ENCODE measurements at places on chromosomes 3 and 15.

- peak; percentile 70 for DNase-seq
Measured at GRCh38 chr3:12479919-12480427, 4.3 kb upstream of the TSEN2 start.

GRCh38 chr3:194941956-194942511, 256.4 kb downstream of the FAM43A start:
- peak; percentile 20 for DNase-seq

DNA sequence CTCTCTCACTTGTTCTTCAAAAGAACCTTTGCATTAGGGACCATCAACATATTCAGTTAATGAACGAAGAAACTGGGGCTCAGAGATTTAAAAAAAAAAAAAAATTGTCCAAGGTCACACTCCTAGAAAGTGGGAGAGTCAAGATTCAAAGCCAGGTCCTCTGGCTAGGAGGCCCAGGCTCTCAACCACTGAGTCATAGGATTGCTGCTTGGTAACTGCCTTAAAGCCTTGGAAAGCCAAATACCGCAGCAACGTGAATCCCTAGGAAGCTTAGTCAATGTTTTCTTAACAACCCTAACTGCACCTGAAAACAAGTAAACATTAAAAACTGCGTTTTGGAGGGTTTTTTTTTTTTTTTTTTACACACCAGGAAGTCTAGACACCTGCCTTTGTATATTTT, 156.8 kb downstream of the WNT5A start:
- peak; percentile 87 for DNase-seq

DNA sequence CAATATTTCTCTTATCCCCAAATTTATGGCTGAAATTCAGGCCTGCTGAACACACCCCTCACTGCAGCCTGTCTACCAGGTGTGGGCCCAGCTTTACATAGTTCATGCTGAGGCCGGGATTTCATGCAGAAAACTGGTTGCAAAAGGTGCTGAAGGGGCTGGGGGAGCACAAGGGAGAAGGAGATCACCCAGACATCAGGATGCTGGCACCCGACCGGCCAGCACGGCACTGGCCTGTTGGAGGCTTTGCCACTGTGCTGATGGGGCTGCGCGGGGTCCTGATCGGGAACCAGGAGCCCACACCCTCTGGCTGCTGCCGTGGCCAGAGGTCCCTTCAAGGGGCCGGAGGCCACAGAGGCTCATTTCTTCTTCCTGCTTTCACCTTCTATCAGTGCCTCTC, 177.9 kb upstream of the C2CD4B start:
- no peak for DNase-seq

DNA sequence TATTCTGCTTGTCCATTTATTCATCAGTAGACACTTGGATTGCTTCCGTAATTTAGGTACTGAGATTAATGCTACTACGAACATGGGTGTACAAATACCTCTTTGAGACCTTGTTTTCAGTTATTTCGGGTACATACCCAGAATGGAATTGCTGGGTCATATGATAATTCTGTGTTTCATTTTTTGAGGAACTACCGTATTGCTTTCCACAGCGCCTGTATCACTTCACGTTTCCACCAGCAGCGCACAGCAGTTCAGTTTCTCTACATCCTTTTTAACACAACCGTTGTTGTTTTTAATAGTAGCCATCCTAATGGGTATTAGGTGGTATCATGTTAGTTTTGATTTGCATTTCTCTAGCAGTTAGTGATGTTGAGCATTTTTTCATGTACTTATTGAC, 9.5 kb downstream of the PAK2 start:
- DNase-seq: no peak

DNA sequence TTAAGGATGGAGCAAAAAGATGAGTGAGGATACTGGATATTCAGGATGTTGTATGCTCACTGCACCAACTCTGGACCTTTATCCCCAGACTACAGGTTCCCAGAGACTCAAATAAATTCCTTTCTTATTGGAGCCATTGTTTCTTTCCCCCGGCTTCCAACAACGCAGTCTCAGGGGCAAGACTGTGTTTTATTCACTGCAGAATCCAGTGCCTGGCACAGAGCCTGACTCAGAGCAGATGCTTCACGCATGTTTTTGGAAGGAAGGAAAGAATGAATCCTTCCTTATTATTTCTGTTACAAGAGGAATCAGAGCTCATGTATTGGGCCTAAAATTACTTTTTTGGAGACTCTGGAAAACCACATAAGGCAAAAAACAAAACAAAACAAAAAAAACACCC, 96.0 kb upstream of the VGLL4 start:
- no peak for DNase-seq

DNA sequence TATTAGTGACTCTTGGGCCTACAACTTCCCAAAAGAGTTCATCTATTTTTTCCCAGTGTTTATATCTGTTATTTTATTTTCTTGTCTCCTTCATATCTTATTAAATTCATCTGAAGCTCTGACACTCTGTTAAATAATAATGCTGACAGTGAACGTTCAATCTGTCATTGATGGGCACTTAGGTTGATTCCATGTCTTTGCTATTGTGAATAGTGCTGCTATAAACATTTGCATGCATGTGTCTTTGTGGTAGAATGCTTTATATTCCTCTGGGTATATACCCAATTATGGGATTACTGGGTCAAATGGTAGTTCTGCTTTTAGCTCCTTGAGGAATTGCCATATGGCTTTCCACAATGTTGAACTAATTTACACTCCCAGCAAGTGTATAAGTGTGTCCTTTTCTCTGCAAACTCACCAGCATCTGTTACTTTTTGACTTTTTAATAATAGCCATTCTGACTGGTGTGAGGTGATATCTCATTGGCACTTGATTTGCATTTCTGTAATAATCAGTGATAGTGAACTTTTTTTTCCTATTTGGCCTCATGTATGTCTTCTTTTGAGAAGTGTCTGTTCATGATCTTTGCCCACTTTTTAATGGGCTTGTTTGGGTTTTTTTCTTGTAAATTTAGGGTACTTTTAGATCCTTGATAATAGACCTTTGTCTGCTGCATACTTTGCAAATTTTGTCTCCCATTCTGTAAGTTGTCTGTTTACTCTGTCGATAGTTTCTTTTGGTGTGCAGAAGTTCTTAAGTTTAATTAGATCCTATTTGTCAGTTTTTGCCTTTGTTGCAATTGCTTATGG, 122.5 kb downstream of the LEKR1 start:
- DNase-seq: no peak

DNA sequence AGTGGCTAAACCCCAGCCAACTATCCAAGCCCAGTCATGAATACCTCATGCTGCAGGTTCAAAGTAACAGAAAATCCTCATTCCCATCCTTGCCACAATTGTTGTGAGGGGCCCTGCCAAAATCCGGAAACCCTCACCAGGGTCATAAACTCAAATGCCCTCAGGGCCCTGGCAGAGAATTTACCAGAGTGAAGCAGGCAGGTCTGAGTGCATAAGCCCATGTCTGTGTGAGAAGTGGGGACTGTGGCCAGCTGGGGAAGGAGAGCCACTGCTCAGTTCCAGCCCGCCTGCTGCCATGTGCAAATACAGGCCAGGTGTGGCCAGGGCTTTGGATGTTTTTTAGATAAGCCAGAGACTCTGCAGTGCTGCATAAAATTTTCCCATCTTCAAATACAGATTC, 7.0 kb downstream of the CEP152 start:
- no peak for DNase-seq

DNA sequence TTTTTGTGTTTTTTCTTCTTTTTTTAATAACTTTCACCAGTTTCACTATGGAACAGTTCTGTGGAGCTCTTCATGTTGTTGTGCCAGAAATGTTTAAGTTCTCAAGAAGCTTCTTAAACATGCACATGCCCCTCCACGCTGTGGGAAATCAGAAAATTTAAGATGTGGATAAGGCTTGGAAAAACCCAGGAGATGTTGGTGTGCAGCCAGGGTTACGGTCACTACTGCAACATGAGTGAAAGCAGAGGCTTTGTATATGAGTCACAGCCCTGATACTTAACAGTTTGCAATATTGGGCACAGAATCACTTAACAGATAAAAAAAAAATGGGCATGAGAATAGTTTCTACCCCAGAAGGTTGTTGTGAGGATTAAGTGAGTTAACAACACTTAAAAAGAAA, 399.9 kb downstream of the LRTM1 start:
- no peak for DNase-seq

- DNase-seq: no peak
Measured at GRCh38 chr3:122689587-122689986, 8.9 kb downstream of the PARP14 start.

- DNase-seq: peak; percentile 8
Measured at GRCh38 chr3:169085827-169086226, 577.7 kb downstream of the MECOM start.

DNA sequence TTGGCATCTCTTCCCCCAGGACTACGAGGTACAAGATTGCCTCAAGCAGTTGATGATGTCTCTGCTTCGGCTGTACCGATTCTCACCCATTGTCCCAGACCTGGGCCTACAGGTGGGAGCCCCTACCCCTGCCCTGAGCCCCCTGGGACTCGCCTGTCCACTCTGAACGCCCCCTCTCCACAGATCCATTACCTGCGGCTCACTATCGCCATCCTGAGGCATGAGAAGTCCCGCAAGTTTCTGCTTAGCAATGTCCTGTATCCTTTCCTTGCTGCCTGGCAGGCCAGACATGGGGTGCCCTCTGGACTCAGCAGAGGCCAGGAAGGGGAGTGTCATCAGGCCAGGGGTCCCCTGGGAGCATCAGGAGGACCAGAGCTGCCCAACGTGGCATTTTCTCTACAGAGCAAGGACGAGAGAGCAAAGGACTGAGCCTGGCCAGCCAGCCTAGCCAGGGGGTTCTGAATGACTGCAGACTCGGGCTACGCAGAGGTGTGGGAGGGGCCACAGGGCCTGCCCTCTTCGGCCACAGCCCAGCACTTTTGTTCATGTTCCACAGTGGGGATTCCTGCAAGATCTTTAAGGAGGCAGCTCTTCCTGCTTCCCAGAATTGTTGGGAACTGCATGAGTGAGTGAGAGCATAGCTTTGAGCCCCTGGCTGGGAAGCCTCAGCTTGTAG, 11.2 kb downstream of the RNF123 start:
- no peak for DNase-seq

DNA sequence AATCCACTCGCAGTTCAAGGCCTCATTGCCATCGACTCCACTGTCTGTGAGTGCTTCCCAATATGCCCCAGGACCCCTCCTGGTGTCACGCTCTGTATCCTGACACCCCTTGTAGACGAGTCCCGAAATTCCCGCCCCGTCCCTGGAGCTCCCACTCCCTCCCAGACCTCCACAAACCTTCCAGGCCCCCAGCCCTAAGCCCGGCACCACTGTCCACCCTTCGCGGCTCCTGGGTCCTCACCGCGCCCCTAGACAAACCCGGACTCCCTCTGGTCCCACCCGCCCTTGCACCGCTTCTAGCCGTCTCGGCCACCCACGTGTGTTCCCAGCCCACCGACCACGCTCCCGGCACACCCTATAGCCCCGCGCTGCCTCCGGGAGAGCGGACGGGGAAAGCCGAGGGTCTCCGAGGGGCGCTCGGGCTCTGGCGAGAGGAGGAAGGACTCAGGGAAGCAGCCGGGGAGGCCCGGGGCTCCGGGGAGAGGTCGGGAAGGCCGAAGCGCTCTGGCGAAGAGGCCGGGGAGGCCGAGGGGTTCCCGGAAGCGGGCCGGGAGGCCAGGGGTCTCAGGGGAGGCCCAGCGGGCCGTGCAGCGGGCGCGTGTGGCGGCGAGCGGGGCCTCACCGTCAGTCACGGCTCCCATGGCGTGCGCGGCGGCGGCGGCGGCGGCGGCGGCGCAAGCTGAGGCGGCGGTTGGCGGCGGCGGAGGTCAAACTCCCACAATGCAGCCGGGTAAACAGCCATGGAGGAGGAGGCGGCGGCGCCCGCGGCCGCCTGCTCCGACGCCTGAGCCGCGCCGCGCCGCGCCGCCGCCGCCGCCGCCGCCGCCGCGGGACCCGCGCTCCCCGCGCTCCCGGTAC, at the start of the genes ATXN7 and THOC7:
TSS of gene ATXN7 (plus strand) at position 718 of the 858 bp plus-strand sequence. CDS start 48,732 bp downstream, outside the sequence.
TSS of gene THOC7 (minus strand) at position 656 of the 858 bp plus-strand sequence. CDS start at position 641, 15 bp downstream.
- DNase-seq: peak; percentile 68

DNA sequence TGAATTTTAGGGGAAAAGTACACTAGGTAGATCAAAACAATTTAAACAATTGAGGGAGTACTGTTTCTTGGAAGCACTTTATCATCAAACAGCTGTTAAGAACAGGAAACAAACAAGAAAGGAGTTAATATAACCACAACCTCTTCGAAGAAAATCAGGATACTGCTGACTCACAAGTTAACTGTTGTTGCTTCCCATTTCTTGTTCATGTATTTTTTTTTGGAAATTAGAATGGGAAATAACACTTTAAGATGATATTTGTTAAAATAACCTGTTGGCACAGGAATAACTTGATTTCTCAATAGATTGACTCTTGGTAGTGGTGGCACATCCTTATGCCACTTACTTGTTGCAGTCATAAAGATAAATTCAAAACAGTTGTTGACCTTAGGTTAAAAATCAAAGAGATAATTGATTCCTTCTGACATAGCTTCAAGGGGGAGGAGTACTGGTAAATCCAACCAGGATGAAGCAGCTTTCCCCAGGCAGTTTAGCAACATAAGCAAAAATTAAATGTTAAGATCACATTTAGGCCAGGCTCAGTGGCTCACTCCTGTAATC, 3.3 kb downstream of the BNIP2 start:
- no peak for DNase-seq

GRCh38 chr3:45337839-45338470, 50.4 kb upstream of the LARS2 start:
- no peak for DNase-seq

DNA sequence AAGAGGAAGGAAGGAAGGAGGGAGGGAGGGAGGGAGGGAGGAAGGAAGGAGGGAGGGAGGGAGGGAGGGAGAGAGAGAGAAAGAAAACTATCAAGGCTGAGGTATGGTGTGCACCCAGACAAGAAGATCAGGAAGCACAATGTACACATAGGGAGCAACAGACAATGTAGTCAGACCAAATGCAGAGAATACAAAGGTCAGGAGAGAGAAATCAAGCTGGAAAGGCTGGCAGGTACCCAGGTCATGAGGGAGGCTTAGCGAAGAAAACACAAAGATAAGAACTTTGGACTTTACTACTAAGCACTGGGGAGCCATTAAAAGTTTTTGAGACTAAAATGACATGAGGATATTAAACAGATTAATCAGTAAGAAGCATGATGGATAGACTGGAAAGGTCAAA, 176.0 kb upstream of the TMCO5A start:
- DNase-seq: no peak

- no peak for DNase-seq
Measured at GRCh38 chr3:170247875-170248274, 25.7 kb downstream of the PRKCI start.

DNA sequence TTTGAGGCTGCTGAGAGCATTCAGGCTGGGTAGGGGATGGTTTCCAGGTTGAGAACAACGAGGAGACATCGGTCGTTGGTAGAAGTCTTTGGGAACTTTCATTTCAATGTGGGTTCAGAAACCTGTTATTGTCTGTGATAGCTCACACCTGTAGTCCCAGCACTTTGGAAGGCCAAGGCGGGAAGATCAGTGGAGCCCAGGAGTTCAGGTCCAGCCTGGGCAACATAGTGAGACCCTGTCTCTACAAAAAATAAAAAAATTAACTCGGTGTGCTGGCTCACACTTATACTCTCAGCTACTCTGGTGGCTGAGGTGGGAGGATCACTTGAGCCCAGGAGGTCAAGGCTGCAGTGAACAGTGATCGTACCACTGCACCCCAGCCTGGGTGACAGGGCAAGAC, 988 bp upstream of the RNF168 start:
- no peak for DNase-seq

GRCh38 chr3:48678056-48678455, 7.7 kb downstream of the NCKIPSD start:
- no peak for DNase-seq

- DNase-seq: peak; percentile 89
Measured at GRCh38 chr15:77546050-77546501, 86.6 kb downstream of the LINGO1 start.
